ENCODE measurements at places on chromosomes 12 and 14. TPM values are rescaled to one million over a fixed set of nuclear protein-coding genes. Genes with fewer than 3 reads are reported as not detected.

The SLCO1B3 gene
- not detected for total RNA-seq

GRCh38 chr14:102608064-102608446 is 15.6 kb downstream of the RCOR1 start:
- no peak for DNase-seq
- peaks cover 12% of the 10 kb centered on the region for H3K36me3 ChIP-seq
- H3K4me3 ChIP-seq = no peak overlapping the region

The RDH12 gene
- not detected for total RNA-seq

The OR4M1 gene
- not detected for total RNA-seq

The LRP1-AS gene
- not detected for total RNA-seq

The PLA2G1B gene
- total RNA-seq = not detected

The CDK17 gene
- 35.9 TPM for total RNA-seq

DNA sequence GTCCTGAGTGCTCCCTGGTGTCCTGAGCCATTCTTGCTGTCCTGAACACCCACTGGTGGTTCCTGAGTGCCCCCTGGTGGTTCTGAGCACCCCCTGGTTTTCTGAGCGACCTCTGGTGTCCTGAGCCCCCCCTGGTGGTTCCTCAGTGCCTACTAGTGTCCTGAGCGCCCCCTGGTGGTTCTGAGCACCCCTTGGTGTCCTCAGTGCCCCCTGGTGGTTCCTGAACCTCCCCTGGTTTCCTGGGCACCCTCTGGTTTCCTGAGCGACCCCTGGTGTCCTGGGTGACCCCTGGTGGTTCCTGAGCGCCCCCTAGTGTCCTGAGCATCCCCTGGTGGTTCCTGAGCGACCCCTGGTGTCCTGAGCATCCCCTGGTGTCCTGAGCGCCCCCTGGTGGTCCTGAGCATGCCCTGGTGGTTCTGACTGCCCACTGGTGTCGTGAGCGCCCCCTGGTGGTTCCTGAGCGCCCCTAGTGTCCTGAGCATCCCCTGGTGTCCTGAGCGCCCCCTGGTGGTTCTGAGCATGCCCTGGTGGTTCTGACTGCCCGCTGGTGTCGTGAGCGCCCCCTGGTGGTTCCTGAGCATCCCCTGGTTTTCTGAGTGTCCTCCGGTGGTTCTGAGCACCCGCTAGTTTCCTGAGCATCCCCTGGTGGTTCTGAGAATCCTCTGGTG is 473.1 kb downstream of the TMEM121 start:
- no peak for DNase-seq
- H3K4me1 ChIP-seq = no peaks in the 10 kb centered on the region
- H3K27ac ChIP-seq = no peak overlapping the region
- no peaks in the 10 kb centered on the region for H3K36me3 ChIP-seq

- H3K27ac ChIP-seq = no peak overlapping the region
- H3K27me3 ChIP-seq = 0 out of 2 replicates have a peak, but pooled peaks cover 3% of the 10 kb centered on the region
- no peaks in the 10 kb centered on the region for H3K36me3 ChIP-seq
- no peak overlapping the region for H3K4me3 ChIP-seq
Measured at GRCh38 chr14:57918791-57919190, 52.9 kb upstream of the SLC35F4 start.

DNA sequence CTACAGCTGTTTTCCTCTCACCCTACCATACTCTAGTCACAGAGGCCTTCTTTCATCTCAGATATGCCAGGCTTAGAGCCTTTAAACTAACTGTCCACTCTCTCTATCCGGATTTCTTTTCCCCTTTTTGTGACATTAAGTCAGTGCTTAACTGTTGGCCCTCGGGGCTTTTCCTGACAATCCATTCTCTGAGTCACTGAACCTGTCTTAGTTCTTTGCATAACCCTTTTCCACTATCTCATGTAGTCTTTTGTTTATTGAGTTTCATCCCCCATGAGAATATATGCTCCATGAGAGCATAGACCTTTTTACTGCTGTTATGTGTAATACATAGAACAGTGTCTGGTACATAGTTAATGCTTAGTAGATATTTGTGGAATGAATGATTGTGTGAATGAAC is 68.7 kb downstream of the PLEKHA5 start:
- H3K4me3 ChIP-seq = no peak overlapping the region
- DNase-seq = peak; percentile 53
- no peaks in the 10 kb centered on the region for H3K36me3 ChIP-seq
- peaks cover 33% of the 10 kb centered on the region for H3K4me1 ChIP-seq

GRCh38 chr14:61099216-61099835 is 118.3 kb downstream of the SLC38A6 start:
- no peak for DNase-seq
- no peak overlapping the region for H3K4me3 ChIP-seq
- no peaks in the 10 kb centered on the region for H3K27me3 ChIP-seq
- no peak overlapping the region for H3K27ac ChIP-seq
- no peaks in the 10 kb centered on the region for H3K36me3 ChIP-seq

DNA sequence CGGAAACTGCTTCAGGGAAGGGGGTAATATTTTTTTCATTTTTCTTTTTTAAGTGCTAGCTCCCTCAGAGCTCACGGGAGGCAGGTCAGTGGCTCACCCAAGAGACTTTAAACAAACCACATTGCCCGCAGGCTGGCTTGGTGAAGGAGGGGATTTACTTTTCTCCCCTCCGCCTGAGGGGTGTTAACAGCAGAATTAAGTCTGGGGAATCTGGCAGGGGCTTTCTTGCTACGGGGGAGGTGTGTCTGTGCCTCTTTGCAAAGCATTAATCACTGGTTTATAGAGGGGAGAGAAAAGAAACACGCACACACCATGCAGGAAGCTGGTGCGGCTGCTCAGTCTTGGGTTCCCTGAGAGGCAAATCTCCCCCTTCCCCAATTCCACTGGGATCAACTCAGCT is 26.2 kb upstream of the TBX3 start:
- no peak overlapping the region for H3K4me3 ChIP-seq
- no peaks in the 10 kb centered on the region for H3K36me3 ChIP-seq
- H3K27me3 ChIP-seq = no peaks in the 10 kb centered on the region
- H3K4me1 ChIP-seq = no peaks in the 10 kb centered on the region
- no peak overlapping the region for H3K27ac ChIP-seq

The FKBP3 gene
- total RNA-seq = 31.7 TPM

GRCh38 chr12:34395056-34396005 is 373.0 kb downstream of the ALG10 start:
- no peak overlapping the region for H3K27ac ChIP-seq
- no peaks in the 10 kb centered on the region for H3K4me1 ChIP-seq
- no peak for DNase-seq
- H3K4me3 ChIP-seq = no peak overlapping the region
- no peaks in the 10 kb centered on the region for H3K27me3 ChIP-seq
- no peaks in the 10 kb centered on the region for H3K36me3 ChIP-seq

GRCh38 chr12:10381928-10382628 is 7.8 kb downstream of the KLRK1 start:
- no peaks in the 10 kb centered on the region for H3K36me3 ChIP-seq
- H3K27me3 ChIP-seq = no peaks in the 10 kb centered on the region
- peaks cover 11% of the 10 kb centered on the region for H3K4me1 ChIP-seq
- no peak overlapping the region for H3K4me3 ChIP-seq

DNA sequence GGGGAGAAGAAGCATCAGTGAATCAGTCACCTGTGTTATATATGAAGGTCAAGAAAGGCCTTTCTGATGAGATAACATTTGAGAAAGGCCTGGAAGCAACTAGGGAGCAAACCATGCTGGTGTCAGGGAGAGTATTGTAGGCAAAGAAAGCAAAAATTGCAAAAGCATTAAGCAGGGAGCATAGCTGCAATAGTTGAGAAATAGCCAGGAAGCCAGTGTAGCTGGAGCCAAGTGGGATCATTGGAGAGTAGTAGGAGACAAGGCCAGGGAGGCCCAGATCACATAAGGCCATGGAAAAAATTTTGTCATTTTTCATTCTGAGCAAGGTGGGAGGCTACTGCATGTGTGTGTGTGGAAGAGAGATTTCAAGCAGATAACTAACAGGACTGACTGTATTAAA is 18.8 kb upstream of the MAGOHB start:
- peaks cover 19% of the 10 kb centered on the region for H3K4me1 ChIP-seq
- H3K4me3 ChIP-seq = no peak overlapping the region
- H3K27ac ChIP-seq = no peak overlapping the region
- no peak for DNase-seq

GRCh38 chr12:59820594-59821011 is 224.8 kb downstream of the SLC16A7 start:
- no peak overlapping the region for H3K4me3 ChIP-seq
- no peak overlapping the region for H3K27ac ChIP-seq
- H3K4me1 ChIP-seq = no peaks in the 10 kb centered on the region
- DNase-seq = no peak
- H3K36me3 ChIP-seq = no peaks in the 10 kb centered on the region

The EXOC3L4 gene
- not detected for total RNA-seq

DNA sequence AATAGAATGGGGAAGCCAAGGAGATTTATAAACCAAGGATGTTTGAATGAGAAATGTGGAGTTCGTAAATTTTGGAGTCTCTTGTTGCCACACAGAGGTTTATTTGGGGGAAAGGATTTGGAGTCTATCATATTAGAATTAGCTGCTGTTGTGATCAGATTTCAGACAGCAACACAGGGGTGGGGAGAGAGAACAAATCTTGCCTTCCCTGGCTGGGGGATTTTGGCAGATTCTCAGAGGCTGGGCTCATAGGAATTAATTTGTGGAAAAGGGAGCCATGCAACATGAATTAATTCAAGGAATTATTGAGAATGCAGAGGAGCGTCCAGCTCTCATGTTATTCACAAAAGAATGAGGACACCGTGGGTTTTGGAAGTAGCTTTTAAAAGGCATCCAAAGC is 73.9 kb upstream of the PRMT8 start:
- H3K27ac ChIP-seq = no peak overlapping the region
- no peaks in the 10 kb centered on the region for H3K36me3 ChIP-seq
- no peak for DNase-seq
- H3K27me3 ChIP-seq = peaks cover 2% of the 10 kb centered on the region
- H3K4me3 ChIP-seq = no peak overlapping the region

DNA sequence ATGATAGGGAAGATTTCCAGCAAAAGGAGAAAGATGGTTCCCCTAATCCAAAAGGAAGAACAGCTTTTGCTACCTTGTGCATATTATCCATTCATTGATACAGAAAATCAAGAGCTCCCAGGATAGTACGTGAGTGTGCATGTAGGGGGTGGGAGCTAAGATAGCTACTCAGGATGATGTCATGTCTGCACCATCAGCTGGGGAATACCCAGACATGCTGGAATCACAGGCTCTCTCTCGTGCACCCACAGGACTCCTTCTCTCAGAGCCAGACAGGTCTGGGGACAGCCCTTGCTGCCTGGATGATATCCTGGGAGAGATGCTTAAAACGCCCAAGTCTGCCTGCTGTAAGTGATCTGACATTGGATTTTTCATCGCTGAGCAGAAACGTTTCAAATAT is 38.9 kb downstream of the FOXN3 start:
- no peak overlapping the region for H3K27ac ChIP-seq
- H3K4me1 ChIP-seq = no peaks in the 10 kb centered on the region
- peaks cover 6% of the 10 kb centered on the region for H3K36me3 ChIP-seq
- H3K4me3 ChIP-seq = no peak overlapping the region

GRCh38 chr12:131785763-131786330 is 42.3 kb upstream of the MMP17 start:
- peaks cover 22% of the 10 kb centered on the region for H3K4me1 ChIP-seq
- no peak overlapping the region for H3K27ac ChIP-seq
- no peaks in the 10 kb centered on the region for H3K27me3 ChIP-seq
- DNase-seq = no peak

The MMP19 gene
- total RNA-seq = 9.8 TPM

The KRT72 gene
- total RNA-seq = not detected

GRCh38 chr12:130615861-130616345 is 100.2 kb downstream of the RIMBP2 start:
- no peaks in the 10 kb centered on the region for H3K4me1 ChIP-seq
- no peak overlapping the region for H3K27ac ChIP-seq
- no peaks in the 10 kb centered on the region for H3K27me3 ChIP-seq
- H3K4me3 ChIP-seq = no peak overlapping the region
- H3K36me3 ChIP-seq = no peaks in the 10 kb centered on the region
- DNase-seq = no peak

DNA sequence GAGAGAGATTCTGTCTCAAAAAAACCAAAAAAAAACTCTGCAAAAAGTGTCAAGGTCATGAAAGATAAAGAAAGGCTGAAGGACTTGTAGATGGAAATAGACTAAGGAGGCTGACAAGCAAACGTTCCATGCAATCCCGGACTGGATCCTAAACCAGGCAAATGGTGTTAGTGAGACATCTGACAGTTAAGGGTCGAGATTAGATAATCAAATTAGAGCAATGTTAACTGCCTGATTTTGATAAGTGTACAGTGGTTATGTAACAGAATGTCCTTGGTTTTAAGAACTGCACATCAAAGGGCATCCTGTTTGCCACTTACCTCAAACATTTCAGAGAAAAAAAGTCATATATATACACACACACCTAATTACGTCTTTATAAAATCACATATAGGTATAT is 3.5 kb upstream of the RAN start:
- H3K27ac ChIP-seq = no peak overlapping the region
- H3K27me3 ChIP-seq = no peaks in the 10 kb centered on the region
- H3K36me3 ChIP-seq = peaks cover 16% of the 10 kb centered on the region
- no peak for DNase-seq
- no peak overlapping the region for H3K4me3 ChIP-seq

The SLC7A7 gene
- 0.09 TPM for total RNA-seq

DNA sequence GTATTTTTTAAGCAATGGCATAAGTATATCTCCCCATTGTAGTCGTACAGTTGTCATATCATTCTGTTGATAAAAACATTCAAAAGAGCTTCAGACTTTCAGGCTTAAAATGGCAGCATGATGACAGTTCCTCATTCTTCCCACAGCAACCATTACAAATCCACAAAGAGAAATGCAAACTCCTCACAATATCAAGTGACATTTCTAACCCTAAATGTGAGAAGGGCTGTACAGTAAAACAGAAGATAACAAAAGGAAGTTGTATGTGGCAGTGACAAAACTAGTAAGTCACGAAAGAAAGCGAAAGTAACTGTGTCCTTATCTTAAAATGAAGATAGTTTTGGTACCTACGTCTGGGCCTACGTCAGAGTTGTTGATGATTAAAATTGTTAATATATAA is 46.7 kb downstream of the GXYLT1 start:
- no peaks in the 10 kb centered on the region for H3K27me3 ChIP-seq
- H3K4me1 ChIP-seq = peaks cover 8% of the 10 kb centered on the region

The ADCY4 gene
- total RNA-seq = not detected

DNA sequence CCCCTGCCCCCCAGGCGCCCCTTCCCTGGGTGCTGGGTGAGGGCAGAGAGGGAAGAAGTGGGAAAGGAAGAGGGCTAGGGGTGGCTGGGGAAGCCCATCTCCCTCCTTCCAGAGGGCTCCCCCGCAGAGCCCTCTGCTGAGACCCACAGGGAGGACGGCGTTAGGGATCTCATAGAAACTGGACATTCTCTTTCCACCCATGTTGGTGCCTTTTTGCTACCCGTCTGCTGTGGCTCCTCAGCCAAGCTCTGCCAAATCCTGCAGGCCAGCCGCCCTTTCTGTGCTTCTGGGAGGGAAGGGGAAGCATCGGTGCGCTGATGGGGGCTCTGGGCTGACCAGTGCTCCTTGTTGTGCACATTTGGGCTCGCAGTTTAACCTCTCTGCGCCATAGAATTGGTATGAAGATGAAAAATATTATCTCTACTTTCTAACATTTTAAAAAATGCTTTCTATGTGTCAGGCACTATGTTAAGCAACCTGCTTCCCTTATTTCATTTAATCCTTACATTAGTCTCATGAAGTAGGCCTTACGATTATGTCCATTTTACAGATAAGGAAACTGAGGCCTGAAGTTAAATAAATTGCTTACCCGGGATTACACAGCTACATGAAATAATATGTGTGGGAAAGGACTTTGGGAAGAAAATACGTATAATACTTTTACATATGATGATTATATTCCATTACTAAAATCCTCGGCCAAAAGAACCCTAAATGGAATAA is 981 bp downstream of the SLC48A1 start:
- DNase-seq = no peak
- no peaks in the 10 kb centered on the region for H3K27me3 ChIP-seq
- H3K4me1 ChIP-seq = peaks cover 17% of the 10 kb centered on the region
- H3K4me3 ChIP-seq = peak overlapping the region; percentile 65

GRCh38 chr12:67827820-67828383 is 161.3 kb upstream of the IFNG-AS1 start:
- no peaks in the 10 kb centered on the region for H3K27me3 ChIP-seq
- peak overlapping the region; percentile 86 for H3K27ac ChIP-seq
- DNase-seq = peak; percentile 92
- H3K4me1 ChIP-seq = peaks cover 18% of the 10 kb centered on the region

Measured in SJSA1 (cell line).